ENCODE measurements at places on chromosomes 13 and 19.

DNA sequence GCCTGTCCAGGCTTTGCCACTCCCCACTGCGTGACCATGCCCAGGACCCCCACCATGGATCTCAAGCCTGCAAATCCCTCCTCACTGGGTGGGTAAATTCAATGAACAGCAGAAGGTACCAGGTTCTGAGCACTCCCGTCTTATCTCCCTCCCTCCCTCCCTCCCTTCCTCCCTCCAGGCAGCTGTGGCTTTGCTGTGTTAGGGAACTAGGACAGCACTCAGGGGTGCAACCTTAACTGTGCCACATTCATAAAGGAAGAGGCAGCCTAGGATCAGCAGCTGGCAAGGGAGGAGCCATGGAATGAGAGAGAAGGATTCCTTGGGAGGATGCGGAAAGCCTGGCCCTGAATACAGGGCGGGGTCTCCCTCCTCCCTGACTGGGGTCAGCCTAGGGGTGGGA, 5.6 kb downstream of the CEACAM4 start:
- no peak for DNase-seq

DNA sequence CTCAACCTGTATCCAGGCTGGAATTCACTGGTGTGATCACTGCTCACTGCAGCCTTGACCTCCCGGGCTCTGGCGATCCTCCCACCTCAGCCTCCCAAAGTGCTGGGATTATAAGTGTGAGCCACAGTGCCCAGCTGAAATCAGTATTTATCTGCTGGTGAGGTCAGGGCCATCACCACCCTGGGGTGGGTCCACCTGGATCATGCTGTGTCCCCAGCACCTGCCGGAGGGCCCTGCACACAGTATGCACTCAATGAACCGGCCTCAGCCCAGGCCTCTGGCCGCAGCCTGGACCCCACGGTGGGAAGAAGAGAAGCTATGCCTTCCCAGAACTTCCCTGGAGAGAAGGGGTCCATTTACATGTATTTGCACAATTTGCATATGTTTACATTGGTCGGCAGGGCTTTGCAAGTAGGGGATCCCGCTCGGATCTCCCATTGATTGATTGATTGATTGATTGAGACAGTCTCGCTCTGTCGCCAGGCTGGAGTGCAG, 2.6 kb upstream of the SLC5A5 start:
- DNase-seq = no peak

DNA sequence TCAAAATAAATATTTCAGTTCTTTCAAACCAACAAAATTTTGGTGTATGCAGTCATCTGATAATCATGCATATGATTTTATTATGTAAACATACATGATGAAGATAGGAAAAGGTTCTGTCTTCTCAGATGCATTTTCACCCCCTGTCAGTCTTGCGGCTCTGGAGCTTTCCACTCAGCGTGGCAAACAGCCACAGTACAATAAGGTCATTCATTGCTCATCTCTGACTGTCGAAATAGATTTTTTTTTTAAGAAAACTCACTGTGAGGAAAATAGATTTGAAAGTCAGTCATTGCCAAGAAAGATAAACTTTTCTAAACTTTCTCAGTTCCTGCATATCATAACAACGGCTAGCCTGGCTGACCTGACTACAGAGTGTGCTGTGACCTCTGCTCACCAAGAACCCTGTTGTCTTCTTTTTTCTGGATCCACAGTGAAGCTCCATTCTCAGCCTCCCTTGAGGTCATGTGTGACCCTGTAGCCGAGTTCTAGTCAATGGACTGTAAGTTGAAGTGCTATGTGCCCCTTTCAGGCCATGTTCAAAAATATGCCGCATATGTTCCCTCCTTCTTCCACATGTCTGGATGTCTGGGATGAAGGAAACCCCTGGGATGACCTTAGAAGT, 519.6 kb downstream of the KLF5 start:
- no peak for DNase-seq

- no peak for DNase-seq
Observed at GRCh38 chr19:1356508-1356865, 27.2 kb upstream of the NDUFS7 start.

GRCh38 chr19:58157045-58157728, 6.6 kb upstream of the ZNF329 start:
- no peak for DNase-seq

- DNase-seq = no peak
Observed at GRCh38 chr13:51349016-51349415, 9.5 kb downstream of the SERPINE3 start.

GRCh38 chr13:97446448-97446847, 12.5 kb downstream of the RAP2A start:
- DNase-seq = no peak

GRCh38 chr19:1475751-1476437, 3.1 kb downstream of the C19orf25 start:
- DNase-seq = no peak

DNA sequence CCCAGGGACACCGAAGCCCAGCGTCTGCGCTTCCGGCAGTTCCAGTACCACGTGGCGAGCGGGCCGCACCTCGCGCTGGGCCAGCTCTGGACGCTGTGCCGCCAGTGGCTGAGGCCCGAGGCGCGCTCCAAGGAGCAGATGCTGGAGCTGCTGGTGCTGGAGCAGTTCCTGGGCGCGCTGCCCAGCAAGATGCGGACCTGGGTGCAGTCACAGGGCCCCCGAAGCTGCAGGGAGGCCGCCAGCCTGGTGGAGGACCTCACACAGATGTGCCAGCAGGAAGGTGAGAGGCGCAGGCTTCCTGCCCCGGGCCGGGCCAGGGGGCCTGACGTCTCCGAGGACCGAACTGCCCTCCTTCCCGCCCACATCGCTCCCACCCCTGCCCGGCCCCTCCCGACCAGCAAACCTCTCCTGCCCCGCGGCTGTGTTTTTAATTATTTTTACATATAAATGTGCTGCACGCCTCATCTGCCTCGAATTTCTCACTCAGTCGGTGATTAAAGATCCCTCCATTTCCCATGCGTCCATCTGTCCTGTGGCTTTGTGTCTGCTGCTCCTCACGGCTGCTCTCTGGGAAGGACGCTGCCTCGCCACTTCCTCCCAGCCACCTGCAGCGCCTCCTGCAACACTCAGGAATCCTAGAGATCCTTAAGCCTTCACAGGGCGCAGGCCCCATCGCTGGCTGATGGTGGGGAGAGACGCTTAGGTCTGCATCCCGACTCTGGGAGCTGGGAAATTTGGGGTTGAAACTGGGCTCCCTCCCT, 4.3 kb downstream of the ZSCAN1 start:
- DNase-seq = no peak

GRCh38 chr13:54133746-54134145, 1105.1 kb downstream of the OLFM4 start:
- no peak for DNase-seq

- DNase-seq = no peak
Observed at GRCh38 chr13:80458543-80458942, 117.6 kb upstream of the SPRY2 start.

All from non-pigmented ciliary epithelial cell (primary cell).